ENCODE measurements at places on chromosomes 6 and 20.

GRCh38 chr6:7136859-7137334 is 29.1 kb downstream of the RREB1 start:
- DNase-seq, result no peak

GRCh38 chr20:17519606-17520285 is 11.4 kb downstream of the BFSP1 start:
- no peak for DNase-seq

GRCh38 chr6:89564752-89565427 is 73.7 kb downstream of the LYRM2 start:
- peak; percentile 7 for DNase-seq

DNA sequence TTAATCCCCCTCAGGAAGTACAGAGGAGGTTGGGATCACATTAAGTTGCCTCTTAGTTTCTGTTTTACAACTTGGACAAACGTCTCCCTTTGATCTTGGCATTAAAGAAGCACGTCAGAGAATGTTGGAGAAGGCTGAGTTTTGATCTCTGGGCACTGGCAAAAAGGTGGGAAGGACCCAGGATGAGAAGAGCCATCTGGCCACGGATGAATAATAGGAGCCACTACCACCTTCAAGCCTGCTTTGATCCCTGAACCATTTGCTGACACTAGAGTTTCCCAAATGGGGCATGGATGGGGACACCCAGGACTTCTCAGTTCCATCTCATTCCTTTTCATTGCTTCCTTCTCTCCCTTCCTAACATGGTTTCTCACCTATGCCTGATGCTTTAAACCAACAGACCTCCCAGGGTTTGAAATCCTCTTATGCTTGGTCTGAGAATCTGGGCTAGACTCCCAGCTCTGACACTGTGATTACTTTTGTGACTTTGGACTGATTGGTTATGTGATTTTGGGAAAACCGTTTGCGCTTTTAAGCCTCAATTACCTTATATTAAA is 5.8 kb downstream of the TM9SF4 start:
- DNase-seq, result no peak

DNA sequence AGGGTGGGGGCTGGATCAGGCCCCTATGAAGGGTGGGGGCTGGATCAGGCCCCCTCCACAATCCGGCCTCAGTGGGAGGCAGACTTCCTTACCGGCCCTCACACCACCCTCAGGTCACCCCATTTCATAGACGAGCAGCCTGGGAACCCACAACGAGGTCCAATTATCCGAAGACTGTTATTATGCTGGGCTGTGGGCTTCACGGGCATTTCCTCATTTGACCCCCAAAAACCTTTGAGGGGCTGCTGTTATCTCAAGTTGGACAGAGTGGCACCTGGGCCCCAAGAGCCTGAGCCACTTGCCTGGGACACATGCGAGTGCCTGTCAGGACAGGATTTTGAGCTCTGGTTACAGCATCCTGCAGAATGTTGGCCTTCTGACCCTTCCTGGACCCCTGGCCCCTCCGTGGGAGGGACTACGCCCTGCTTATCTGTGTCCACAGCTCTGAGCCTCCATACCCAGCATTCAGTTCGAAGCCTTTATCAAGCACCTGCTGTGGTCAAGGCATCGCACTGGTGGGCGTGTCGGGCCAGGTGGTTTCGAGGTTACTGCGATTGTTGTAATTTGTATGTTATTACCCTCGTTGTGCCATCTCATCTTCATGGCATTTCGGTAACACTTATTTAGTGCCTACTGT is 34.5 kb upstream of the PCMTD2 start:
- DNase-seq, result no peak

- peak; percentile 3 for DNase-seq
These were observed 15.4 kb upstream of the USP45 start for GRCh38 chr6:99530627-99531026.

DNA sequence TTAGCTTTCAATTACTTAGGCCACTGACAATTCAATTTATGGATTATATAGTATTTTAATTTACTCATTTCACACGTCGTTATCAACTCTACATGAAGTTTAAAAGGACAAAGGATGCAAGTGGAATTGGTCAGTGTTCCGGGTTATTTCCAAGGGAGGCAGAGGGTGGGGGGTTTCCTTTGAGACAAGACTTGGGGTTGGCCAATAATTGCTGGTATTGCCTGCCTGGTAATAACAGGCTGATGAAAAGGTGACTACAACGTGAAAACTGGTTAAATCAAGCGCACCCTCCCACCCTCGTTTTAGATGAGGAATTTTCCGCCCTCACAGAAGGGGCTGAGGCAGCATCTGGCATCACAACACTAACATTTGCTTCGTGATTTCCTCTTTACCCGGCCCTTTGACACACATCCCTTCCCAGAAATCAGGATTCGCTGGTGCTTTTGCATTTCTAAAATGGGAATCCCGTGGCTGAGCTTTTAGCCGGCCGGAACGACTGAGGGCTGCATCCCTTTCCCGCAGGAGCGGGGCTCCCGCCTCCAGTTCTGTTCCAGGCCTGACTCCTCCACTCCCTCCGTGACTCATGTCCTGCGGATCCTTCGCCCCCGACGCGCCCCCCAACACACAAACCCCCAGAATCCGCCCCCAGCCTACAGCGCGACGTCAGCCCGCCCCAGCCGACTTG is 999 bp upstream of the PIM1 start:
- peak; percentile 97 for DNase-seq

GRCh38 chr20:4227085-4227821 is 211.9 kb upstream of the RNF24 start:
- peak; percentile 49 for DNase-seq

DNA sequence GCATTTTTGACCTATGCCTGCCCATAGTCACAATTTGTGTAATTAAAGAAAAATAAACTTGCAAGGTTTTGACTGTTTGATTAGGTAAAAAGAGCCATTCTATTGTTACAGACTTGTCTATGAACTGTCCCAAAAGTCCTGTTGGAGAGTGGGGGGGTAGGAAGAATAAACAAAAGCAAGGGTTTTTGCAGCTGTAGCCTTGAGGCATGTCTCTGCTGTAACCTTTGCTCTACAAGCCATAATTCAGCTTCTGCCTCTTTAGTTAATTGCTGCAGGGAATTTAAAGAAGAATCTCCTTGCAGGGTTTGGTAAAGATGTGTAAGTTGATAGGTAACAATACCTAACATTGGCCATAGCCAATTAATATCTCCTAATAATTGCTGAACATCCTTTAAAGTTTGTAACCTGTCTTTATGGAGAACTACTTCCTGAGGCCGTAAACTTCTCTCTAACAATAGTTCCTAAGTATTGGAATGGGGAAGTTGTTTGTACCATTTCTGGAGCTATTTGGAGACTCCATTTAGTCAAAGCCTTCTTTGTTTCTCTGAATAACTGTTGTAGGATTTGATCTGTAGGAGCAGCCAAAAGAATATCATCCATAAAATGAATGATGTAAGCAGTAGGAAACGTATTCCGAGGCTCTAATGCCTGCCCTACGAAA is 7.9 kb upstream of the ABHD12 start:
- DNase-seq, result no peak

DNA sequence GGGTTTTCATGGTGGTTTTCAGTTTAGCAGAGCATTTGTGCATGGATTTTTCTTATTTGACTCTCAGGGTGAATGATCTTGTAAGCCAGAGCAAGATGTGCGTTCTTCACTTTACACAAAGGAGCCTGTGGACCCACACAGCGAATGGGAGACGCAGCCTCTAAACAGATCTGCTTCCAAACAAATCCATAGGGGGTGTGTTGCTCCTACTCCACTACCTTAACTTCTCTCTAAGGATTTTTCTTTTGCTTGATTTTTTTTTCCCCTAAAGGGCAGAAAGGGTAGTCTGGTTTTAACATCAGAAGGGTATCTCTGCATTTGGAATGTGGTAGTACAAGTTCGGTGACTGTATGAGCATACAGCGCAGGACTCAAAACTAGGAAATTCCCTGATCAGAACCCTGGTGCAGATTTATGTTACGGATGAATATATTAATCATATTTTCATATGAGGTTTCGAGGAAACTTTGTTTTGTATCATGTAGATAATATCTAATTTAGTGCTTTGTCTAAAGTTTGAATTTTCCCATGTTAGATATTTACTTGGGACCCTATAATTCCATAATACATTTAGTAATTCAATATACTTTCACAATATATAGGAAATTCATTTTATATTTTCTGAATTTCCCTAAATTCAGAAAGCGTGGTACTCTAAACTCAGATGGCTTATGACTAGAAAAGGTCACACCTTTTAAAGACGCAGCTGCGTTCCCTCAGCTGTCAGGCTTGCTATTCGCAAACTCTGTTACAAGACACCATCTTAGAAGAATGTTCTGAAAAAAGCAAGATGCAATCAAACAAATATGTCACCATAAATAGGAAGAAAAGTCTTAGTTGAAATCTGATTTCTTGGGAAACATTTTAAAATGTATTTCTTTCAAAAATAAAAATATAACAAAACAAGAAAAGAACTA is 196.9 kb downstream of the TMEM242 start:
- DNase-seq, result no peak

GRCh38 chr6:20331625-20332024 is 70.1 kb upstream of the E2F3 start:
- no peak for DNase-seq

- peak; percentile 97 for DNase-seq
These were observed 31.0 kb downstream of the TIAM2 start for GRCh38 chr6:155026022-155026705.

GRCh38 chr20:51470499-51470820 is 72.1 kb downstream of the NFATC2 start:
- no peak for DNase-seq

DNA sequence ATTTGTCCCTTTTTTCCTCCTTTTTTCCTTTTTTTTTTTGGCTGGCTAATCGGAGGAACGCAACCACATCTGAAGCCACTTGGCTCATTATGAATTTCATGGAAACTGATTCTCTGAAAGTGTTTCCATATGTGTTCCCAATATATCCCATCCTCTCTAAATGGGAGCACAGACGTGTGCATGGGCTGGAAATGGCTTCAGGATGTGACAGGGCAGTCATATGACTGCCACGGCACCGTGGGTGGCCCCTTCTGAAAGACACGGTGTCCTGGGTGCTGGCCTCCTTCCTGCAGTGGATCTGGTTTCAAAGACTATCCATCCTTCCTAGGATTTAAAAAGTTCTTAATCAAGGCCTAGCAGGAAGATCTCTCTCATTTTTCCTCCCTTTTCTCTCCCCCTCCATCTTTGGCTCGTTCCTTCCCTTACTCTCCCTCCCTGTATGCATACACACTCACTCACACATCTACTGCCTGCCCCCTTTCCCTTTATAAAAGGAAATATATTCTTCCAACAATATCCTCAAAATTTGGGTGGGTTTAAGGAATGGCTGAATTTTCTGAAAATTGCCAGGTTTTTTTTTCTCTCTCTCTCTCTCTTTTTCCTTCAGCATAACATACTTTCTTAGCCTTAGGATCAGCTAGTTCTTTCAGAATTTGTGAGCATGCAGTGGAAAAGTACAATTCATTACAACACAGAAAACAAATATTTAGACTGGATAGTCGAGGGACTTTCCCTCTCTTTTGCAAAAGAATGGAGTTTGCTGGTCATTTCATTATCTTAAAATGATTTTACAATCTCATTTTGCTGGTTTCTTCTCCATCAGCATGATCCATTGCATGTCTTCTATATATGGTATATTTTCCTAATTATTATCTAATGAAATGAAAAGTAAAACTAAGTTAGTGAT is 161.2 kb upstream of the SUPT3H start:
- peak; percentile 82 for DNase-seq

- no peak for DNase-seq
These were observed 41.5 kb downstream of the B4GALT5 start for GRCh38 chr20:49672096-49672664.

DNA sequence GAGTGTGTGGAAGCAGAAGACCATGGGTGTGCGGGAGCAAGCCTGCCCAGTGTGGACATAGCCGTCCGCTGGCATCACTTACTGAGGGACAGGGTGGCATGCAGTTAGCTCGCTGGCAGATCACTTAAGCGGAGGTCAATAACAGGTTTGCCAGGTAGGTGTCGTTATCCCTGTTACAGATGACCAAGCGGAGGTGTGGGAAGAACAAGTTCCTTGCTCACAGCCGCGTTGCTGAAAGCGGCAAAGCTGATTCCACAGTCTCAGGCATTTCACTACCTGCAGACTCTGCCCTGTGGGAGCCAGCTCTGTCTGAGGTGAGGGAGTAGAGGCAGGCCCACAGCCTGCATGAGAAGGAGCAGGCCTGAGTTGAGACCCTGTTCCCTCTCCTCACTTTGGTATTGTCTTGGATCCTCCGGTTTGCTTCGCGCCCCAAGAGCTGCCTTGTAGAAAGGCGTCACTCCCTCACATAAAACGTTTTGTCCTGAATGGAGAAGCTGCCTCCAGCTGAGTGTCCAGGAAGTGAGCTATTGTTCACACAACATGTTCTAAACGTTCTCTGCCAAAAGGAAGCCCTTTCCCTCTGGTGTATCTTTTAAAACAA is 96.9 kb downstream of the TCP11 start:
- DNase-seq, result no peak

GRCh38 chr6:6906570-6907213 is 201.1 kb upstream of the RREB1 start:
- DNase-seq, result no peak

GRCh38 chr6:158016571-158017383 is 35.1 kb downstream of the SYNJ2 start:
- no peak for DNase-seq

DNA sequence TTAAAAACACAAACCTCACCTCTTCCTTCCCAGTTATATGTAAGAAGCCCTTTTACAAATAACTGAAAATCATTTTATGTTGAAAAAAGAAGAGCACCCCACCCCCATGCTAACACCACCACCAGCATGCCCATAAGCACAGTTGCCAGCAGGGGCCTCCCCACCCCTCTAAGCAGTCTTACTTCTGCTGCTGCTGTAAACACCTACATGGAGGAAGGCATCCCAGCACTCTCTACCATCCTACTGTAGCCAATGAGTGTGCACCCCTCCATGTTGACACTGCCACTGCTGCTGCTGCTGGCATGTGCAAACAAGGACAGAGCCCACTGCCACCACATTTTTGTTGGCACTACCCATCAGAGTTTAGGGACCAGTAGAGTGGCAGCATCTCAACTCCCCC is 49.6 kb upstream of the PHIP start:
- DNase-seq, result no peak

DNA sequence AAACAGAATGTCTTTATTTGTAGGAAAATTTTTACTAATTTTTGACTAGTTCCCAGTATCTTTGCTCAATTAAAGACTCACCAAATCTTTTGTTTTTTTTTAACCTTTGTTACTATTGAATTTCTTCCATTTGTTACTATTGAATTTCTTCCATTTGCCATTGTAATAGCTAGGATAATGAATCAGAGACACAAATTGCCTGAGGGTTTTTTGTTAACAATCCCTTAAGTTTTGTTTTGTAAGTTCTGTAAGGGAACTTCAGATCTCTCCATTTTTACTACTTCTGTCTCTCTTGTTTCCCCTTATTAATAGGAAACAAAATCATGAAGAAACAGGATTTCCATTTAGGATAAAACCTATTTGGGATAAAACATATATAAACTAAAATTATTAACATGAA is 104.3 kb downstream of the MAP3K4 start:
- no peak for DNase-seq

Measured in fibroblast of skin of right quadriceps (primary cell).